Stimulated activated CD8-positive, alpha-beta memory T cell treated with anti-CD3 and anti-CD28 coated beads, Interleukin-15, amount 100 ng/mL, for 4 hours (primary cell): ENCODE measurements at places on chromosomes 12 and 14.

DNA sequence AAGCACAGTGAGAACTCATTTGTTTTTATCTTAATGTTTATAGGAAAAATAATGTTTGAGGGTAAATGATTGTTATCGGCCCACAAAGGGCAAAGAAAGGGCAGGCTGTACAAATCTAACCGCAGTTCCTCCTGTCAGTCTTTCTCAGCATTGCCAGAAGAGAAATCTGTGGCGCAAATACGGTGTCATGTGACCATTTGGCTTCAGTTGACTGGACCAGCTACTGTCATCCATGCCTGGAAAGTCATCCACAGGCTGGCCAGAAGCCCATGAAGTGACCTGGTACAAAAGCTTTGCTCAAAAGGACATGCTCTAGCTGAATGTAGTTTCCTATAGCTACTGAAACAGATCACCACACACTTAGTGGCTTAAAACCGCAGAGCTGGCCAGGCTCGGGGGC is 43.6 kb downstream of the HCAR2 start:
- no peak for DNase-seq

DNA sequence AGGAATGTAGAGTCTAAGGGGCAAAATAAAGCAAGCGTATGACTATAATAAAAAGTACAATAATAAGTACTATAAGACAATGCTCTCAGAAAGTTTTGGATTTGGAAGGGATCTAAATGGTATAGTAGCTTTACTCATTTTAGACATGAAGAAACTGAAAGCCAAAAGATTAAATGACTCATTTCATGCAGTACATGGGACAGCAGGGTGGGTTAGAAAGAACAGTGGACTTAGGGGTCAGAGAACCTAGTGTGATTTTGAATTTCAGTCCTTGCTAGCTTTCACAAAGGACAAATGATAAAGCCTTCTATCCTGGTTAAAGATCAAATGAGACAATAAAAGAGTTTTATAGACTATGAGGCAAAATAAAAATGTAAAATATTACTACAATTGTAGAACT is 6.8 kb upstream of the LEMD3 start:
- DNase-seq: no peak

GRCh38 chr12:47739979-47740378 is 14.7 kb upstream of the ENDOU start:
- no peak for DNase-seq

DNA sequence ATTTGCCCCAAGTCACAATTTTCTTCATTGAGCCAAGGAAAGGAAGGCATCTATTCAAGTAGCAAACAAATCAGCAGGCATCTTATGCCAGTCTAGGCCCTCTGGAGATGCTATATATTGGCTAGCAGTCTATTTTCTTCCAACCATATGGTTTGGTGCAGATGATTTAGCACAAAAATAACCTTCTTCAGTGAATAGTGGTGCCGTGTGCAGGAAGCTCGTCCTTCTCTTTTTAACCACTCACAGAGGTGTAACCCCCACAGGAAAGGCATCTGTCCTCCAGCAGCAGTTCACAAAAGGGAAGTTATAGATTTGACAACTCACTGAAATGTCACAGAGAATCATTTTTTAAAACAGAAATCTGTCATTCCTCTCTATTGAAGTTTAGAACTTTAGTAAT is 445.7 kb upstream of the SYT1 start:
- DNase-seq: no peak

GRCh38 chr12:22526836-22527235 is 17.5 kb downstream of the C2CD5 start:
- no peak for DNase-seq

- DNase-seq: no peak
Measured at GRCh38 chr12:93128332-93128707, 199.2 kb upstream of the EEA1 start.

DNA sequence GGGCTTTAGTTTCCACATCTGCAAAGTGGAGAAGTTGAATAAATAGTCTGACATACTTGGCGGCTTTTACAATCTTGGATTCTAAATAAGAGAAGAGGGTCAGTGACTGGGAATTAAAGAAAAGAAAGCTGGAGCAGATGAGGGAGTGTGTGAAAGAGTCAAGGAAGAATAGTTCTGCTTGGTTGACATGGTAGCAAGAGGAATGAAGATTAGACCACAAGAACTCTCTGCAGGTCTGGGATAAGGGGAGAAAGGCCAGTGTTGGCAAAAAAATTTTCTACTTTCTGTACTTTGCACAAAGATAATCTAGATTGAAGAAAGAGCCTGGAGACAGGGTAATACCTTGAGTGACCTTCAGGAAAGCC is 5.9 kb downstream of the ITGB7 start:
- no peak for DNase-seq

GRCh38 chr12:116298578-116298977 is 21.1 kb upstream of the MED13L start:
- DNase-seq: no peak

DNA sequence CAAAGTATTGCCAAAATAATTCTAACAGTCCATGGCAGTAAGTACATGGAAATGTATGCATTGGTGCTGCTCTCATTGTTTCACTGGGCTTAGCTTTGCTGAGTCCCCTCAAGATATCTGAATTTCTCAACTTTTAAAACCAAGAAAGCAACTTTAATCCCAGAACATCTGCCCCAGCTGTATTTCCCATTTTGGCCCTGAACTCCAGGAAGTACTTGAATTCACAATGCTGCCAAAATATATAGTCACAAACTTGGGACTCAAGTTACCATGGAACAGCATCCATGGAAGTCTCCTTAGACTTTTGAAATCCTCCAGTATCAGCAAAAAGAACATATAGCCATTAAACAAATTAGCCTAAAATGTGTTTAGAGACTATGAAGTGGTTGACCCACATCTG is 78.5 kb upstream of the FLRT2 start:
- no peak for DNase-seq

DNA sequence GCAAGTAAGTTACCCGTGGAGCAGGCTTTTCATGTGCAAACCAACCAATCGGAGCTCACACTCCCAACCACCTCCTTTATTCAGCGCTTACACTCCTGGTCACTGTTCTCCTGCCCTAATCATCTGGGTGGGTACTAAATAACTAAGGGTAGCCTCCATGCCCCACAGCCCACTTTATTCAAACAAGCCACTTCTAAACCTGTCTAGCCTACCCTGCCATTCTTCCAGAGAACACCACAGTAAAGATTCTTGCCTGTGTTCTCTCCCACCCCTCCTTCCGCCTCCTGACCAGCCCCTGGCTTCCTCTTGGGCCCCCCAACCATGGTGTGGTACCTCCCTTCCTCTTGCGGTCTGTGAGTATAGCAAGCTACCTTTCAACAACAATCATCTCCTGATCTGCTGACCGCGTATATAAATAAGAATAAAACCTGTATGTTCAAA is 581.9 kb downstream of the VRK1 start:
- no peak for DNase-seq

GRCh38 chr12:67916266-67916970 is 72.8 kb upstream of the IFNG-AS1 start:
- no peak for DNase-seq

DNA sequence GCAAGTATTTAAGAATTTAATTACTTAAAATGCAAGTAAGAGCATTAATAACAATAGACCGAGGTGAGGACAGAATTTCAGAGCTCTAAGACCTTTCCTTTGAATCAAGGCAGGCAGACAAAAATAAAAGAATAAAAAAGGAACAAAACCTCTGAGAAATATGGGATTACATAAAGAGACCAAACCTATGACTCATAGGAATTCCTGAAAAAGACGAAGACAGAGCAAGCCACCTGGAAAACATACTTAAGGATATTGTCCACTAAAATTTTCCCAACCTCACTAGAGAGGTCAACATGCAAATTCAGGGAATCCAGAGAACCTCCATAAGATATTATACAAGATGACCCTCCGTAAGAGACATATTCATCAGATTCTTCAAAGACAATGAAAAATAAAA is 325.1 kb downstream of the AEBP2 start:
- DNase-seq: no peak

GRCh38 chr12:91326058-91327027 is 143.7 kb upstream of the DCN start:
- DNase-seq: no peak

DNA sequence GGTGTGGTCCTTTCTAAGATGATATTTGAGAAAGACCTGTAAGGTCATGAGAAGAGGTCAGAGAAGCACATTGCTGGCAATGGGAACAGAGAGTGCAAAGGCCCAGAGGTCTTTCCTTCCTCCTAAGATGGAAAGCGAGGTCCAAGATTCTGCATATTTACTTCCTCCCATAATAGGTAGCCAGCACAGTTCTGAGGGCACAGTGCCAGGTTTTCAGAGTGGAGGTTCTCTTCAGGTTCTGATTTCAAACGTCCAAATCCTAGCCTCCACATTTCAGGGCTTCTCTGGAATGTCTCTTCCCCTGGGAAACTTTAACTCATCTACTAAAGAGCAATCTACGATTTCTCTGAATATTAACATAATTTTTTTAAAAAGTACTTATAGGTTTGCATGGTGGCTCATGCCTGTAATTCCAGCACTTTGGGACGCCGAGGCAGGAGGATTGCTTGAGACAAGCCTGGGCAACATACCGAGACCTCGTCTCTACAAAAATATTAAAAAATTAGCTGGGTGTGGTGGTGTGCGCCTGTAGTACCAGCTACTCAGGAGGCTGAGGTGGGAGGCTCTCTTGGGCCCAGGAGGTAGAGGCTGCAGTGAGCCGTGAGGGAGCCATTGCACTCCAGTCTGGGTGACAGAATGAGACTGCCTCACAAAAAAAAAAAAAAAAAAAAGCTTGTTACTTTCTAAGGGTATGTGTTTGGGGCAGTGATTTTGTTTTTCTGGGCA is 526 bp upstream of the MRPL42 start:
- no peak for DNase-seq

GRCh38 chr14:80202888-80203562 is 8.3 kb downstream of the DIO2 start:
- no peak for DNase-seq

GRCh38 chr12:126627596-126627995 is 1562.4 kb downstream of the AACS start:
- no peak for DNase-seq

DNA sequence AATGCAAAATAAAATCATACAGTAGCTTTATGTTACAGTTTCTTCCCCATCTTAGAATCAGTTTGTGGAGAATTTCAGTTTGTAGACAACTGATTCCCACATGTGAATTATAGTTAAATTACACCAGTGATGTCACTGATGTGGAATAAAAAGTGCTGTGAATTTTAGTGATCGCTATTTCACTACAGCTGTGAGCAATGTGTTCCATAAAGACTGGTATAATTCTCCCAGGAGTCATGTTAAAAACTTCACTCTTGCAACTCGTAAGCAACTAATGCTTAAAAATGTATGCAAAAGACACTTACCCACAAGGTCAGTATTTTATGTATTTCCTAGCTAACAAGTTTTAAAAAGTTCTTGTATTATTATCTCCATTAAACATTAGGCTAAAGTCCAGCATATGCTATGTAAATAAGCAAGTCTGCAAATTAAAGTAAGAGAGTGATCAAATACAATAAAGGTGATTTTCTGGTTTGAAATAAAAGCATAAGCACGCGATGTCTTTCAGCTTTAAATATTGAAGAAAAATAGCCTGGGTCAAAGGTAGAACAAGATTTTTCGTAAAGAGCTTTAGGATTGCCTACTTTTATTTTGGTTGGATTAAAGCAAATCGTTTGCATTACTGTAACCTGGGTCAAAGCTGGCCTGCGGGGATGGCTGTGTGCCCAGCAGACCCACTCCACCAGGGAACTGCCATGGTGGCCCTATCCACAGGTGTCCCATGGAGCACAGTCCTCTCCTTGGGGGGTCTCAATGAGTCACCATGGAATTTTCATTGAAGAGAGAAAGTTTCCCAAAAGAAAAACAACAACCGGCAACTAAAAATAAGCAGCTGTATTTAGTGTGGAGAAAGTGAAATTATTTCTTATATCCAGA is 12.7 kb upstream of the LRIG3 start:
- DNase-seq: no peak

DNA sequence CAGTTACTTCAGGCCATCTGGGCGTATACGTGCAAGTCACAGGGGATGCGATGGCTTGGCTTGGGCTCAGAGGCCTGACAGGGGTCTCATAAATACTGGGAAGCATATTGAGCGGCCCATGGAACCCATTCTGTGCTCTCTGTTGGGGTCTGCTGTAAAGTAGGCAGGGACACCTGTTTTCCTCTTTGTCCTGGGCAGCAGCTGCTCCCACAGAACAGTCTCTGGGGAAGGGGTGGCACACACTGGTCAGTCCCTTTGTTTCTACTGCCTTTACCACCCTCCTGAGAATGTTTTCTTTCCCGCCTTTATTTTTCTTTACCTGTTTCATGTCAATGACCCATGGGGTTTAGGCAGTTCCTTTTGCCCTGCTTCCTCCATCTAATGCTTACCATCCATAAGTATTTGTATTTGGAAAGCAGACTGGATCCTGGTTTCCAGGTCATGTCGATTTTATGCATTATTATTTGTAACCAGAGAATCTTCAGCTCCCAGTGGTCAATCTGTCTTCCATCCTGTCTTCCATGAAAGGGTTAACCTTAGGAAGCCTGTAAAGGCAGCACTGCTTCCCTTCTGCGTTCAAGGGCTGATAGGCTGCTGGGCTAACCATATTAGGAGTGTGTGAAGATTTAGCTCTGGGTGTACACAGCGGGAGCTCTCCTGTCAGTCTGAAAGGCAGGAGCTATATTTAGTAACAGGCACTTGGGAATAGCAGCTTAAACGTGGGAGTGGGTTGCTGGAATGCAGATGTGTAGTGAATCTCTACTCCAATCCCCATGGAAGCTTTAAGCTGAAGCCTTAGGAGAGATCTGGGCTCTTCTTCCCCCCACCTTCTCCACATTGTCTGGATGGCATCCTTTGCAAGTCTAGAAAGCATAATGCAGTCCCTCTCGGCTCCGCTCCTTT is 124.0 kb downstream of the DYRK2 start:
- no peak for DNase-seq

GRCh38 chr12:131115766-131116467 is 162.2 kb downstream of the ADGRD1 start:
- DNase-seq: no peak

DNA sequence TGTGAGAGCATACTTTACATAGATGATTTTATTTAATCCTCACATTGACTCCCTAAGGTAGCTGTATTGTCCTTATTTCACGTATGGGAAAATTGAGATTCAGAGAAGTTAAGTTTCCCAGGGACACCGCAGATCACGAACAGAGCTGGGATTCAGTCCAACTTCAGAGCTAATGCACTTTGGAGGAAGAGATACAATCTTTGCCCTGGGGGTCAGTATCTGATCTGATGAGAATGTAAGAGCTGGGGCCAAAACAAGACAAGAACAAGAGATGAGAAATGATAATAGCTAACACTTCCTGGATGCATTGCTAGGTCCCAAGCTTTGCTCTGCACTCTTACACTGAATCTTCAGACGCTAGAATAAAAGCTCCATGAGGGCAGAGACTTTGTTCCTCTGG is 6.0 kb upstream of the CSAD start:
- no peak for DNase-seq
